Frontal cortex (tissue), 4 donors: ENCODE measurements at places on chromosomes 7 and 10. TPM values are rescaled to one million over a fixed set of nuclear protein-coding genes. Genes with fewer than 3 reads are reported as not detected.

DNA sequence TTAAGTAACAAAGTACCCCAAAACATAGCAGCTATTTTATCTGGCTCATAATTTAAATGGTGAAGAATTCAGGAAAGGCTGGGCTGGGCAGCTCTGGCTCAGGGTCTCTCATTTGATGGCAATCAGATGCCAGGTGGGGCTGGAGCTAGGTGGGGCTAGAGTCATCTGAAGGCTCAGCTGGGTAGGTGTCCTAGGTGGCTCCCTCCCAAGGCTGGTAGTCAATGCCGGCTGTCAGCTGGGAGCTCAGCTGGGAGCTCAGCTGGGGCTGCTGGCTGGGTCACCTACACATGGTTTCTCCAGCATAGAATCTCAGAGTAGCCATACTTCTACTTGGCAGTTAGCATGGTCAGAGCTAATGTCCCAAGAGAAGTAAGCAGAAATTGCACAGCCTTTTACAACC, 34.1 kb downstream of the OSBPL3 start:
- no peak for DNase-seq

DNA sequence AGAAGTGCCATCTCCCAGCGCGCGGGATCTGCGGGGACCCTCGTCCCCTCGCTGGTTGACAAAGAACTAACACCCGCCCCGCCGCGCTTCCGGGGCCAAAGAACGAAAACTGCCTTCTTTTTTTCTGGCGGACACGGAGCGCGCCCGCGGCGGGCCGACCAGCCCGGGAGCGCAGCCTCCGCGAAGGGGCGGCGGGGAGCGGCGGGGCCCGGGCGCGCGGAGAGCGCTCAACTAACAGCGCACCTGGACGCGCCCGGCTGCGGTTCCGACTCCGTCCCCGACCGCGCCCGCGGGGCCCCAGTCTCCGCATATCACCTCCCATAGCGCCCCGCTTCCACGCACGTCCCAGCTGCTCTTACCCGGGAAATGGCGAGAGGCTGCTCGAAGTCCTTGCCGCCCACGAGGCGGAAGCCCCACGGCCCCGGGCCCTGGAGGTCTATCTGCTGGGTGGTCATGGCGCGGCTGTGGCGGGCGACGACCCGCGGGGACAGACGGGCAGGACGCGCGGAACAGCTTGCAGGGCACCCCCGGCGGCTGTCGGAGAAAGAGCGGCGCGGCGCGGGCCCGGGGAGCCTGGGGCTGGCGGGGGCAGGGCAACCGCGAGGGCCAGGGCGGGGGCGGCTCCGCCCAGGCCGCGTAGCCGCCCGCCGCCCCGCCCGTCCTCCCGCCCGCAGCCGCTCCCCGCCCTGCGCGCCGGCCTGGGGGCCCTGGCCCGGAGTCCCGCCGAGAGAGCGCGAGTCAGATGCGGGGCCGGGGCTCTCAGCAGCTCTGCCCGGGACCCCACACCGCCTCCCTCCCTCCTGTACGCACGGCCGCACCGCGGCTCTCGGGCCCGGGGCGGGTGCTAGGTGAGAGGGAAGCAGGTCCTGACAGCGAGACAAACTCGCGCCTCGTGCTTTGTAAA, at the start of gene PDLIM1:
TSS of gene PDLIM1 (minus strand) at position 543 of the 904 bp plus-strand sequence. CDS start at position 455, 88 bp downstream.
- DNase-seq = peak; percentile 64

RADIL gene
- 3.3 TPM for total RNA-seq

DNA sequence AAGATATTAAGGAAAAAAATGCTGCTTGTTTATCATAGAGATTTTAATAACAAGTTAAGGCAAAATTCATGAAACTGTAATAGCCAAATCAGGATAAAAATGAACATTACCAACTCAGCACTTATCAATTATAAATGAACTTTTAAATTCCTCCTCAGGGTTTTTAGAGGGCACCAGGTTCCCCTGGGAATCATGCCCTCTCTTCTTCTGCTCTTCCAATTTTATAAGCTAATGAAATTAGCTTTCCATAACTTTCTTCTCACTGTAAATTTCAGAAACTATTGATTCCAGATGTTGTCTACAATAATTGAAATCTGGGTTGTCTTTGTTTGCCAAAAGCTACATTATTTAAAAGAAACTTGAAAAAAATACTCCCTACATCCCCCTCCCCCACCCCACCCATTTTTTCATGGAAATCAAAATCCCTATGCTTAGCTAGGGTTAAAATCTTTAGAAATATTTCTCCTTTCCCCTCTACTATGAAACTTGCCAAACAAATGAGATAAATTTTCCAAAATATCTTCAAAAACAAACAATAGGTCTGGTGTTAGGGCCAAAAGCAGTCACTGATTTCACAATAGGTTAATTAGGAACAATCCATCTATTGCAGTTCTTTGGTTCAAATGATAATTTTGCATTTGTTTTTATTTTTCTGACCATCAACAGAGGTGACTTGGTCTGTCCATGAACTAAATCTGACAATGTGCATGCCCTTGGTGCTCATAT, 187.7 kb downstream of the DOCK4 start:
- DNase-seq = no peak

TSPAN33 gene
- 4.1 TPM for total RNA-seq

DNA sequence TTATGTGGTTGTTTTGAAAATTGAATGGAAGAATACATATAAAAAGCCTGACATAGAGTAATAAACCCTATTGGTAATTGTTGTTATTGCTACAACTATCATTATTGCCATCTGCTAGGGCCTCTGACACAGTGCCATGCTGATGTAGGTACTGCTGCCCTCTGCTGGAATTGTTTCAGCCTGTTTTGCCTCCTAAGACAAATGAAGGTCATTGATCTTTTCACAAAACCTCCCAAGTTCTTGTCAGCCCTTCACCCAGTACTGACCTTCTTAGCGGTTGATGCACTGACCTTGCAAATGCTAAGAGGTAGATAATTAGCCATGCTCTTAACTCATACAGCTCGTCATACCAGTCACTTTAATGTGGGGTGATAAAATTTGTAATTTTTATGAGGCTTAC, 975.2 kb downstream of the SORCS1 start:
- peak; percentile 1 for DNase-seq

DNA sequence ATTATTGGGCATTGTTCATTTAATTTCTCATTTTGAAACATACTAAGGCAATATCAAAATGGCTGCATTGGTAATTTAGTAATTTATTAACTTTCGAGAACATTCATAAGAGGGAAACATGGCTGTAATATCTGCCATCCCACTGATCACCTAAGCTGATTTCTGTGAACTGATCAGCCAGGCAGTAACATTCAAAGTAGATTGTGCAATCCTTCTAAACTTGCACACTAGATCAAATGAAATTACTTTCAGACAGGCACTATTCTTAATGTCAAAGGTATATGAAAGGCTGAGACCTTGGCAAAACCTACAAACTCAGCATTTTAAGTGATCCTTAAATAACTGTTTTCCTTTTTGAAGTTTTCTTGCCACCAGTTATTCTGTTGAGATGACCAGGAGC, 290.7 kb downstream of the CACNA2D1 start:
- DNase-seq = no peak

RASA4B gene
- total RNA-seq = 11.4 TPM

DNA sequence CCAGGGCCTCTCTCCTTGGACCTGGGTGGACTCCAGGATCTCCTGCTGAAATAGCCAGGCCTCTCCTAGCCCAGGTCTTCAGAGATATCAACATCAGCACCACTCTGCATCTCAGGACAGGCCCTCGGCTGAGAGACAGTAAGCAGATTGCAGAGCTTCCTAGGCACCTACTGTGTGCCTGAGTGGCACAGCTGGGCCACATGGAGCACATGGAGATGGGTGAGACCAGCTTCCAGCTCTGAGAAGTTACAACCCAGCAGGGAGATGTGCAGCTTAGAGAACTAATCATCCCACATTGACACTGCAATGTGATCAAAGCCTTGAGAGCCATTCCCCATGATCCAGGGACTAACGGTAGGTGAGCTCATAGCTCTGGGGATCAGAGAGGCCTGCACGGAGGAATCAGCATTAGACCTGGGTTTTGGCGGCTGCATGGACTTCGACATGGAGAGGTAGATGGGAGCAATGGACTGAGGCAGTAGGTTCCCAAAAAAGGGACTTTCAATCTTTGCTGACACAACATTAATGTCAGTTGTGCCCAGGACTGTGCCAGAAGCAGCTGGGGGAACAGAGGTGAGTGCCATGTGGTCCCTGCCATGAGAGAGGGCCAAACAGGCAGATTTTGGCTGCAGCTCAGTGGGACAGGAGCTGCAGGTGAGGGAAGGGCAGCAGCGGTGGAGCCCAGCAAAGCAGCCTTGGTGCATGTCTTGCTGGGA, 76.0 kb upstream of the LEP start:
- DNase-seq = no peak

DNA sequence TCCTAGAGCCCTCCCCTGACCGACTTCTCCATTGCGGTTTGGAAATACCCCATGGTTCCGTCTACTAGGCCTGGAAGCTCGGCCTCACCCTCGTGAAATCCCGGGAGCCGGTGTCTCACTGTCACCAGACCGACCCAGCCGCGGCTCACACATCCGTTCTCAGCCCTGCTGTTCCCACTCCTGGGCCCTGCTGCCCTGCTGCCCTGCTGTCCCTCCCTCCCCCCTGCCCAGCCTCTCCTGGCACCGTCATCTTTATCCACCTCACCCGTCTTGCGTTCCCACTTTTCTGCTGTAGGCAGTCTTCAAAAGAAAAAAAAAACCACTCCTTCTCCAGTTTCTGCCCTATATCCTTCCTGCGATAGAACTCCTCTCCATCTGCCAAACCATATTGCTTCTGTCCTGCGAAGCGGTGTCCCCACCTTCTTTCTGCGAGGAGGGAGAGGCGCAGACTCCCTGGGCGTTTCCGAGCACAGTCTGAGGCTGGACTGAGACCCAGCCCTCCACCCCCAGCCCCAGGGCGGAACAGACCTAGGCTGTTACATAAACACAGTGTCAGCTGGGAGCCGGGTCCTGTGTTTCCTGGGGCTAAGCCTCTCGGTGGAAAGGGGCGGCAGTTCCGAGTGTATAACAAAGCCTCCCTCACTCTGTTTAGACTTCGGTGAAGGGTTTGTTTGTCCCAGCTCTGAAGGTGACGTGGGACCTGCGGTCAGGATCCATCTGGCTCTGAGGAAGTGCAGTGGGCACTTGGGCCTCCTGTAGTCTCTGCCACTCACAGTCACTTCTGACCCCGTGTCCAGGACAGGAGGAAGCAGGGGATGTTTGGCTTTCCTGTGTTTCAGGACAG, 2.8 kb downstream of the AGAP3 start:
- no peak for DNase-seq

GRCh38 chr10:14554091-14554490, 220.6 kb downstream of the FAM107B start:
- DNase-seq = no peak

- DNase-seq = no peak
These were observed 120.6 kb upstream of the FRMD4A start for GRCh38 chr10:14451341-14451740.

DNA sequence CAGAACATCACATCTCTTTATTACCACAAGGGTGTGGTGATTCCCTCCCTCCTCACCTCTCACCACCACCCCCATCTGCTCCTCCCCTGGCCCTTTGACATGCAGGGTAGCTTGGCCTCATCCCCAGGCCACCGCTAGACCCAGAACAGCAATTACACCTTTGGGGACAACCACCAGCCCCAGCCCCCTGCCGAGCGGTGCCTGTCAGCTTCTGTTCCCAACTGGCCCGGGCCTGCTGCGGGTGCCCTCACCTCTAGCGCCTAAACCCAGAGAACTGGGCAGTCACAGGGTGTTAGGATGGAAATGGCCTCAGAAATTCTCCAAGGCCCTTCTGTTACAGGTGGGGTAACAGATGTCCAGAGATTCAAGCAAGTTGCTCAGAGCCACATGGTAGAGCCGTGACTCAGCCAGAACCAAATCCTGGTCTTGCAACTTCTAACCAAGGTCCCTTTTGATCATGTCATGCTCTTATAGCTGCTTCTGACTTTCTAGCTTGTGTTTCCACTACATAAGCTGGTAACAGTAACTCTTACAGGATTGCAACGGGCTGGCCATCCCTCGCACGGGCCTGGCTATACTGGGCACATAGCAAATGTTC, 78.0 kb downstream of the PRKAG2 start:
- no peak for DNase-seq

PALD1 gene
- 6.9 TPM for total RNA-seq

DNA sequence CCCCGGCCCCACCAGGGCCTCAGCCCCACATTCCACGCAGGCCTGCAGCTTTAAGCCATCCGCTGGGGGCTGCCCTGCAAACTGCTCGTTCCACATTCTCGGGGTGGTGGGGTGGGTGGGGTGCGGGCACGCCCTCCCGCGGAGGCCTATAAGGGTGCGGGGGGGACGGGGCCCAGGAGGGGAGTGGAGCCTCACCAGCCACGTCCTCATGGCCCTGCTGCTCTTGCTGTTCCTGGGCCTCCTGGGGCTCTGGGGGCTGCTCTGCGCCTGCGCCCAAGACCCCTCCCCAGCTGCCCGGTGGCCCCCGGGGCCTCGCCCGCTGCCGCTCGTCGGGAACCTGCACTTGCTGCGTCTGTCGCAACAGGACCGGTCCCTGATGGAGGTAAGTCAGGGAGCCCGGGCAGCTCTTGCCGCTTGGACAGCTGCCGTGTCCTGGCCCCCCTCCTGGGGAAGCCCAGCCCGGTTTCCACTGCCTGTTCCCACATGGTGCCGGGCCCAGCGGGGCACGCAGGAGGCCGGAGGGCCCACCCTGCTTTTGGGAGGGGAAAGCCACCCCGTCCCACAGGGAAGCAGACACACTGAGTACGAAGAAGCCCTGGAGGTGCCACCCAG, at the start of gene CYP2W1:
TSS of gene CYP2W1 (plus strand) at position 178 of the 612 bp plus-strand sequence. CDS start at position 209, 31 bp downstream.
- no peak for DNase-seq

- no peak for DNase-seq
These were observed 66.2 kb upstream of the CCNY start for GRCh38 chr10:35270100-35270499.

GRCh38 chr7:5564894-5565293, 141.3 kb upstream of the TNRC18 start:
- DNase-seq = no peak

DNA sequence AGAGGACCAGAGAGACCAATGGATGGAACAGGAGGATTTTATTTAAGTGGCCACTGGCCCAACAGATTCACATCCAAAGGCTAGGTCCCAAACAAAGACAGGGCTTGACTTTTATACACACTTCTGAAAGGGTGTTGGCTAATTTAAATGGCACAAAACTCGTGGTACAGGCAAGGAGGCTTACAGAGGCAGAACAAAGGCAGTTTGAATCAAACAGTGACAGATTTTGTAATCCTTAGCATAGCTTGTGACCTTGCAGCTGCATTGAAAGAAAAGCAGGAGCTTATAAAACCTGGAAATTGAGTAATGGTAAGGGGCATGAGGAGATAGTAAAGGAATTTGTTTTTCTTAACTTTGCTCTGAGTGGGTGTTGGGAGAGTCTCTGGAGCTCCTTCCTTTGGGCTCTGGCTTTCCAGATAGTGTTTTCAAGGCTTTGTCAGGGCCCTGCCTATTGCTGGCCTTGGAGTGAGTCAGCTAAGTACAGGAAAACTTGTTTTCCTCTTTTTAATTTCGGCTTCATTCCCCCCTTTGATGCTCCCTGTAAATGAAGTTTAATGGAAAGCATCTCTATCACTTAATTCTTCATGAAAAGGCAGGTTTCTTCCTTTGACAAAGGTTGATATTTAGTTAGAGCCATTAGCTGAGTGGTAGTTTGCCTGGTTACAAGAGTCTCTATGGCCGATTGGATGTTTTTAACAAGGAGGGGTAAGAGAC, 96.9 kb downstream of the TRIM24 start:
- no peak for DNase-seq
